Colonic mucosa (tissue), 4 donors: ENCODE measurements at places on chromosomes 12 and 14. TPM values are rescaled to one million over a fixed set of nuclear protein-coding genes. Genes with fewer than 3 reads are reported as not detected.

The CELA1 gene
- total RNA-seq: not detected

- no peak overlapping the region for H3K4me3 ChIP-seq
- H3K27ac ChIP-seq: no peak overlapping the region
- no peaks in the 10 kb centered on the region for H3K27me3 ChIP-seq
- H3K4me1 ChIP-seq: no peaks in the 10 kb centered on the region
Observed at GRCh38 chr12:83954956-83955601, 957.5 kb downstream of the SLC6A15 start.

GRCh38 chr14:95355422-95355821 lies 35.7 kb upstream of the CLMN start:
- no peak overlapping the region for H3K27ac ChIP-seq
- no peak for DNase-seq
- H3K27me3 ChIP-seq: no peaks in the 10 kb centered on the region
- no peak overlapping the region for H3K4me3 ChIP-seq
- H3K4me1 ChIP-seq: no peaks in the 10 kb centered on the region

DNA sequence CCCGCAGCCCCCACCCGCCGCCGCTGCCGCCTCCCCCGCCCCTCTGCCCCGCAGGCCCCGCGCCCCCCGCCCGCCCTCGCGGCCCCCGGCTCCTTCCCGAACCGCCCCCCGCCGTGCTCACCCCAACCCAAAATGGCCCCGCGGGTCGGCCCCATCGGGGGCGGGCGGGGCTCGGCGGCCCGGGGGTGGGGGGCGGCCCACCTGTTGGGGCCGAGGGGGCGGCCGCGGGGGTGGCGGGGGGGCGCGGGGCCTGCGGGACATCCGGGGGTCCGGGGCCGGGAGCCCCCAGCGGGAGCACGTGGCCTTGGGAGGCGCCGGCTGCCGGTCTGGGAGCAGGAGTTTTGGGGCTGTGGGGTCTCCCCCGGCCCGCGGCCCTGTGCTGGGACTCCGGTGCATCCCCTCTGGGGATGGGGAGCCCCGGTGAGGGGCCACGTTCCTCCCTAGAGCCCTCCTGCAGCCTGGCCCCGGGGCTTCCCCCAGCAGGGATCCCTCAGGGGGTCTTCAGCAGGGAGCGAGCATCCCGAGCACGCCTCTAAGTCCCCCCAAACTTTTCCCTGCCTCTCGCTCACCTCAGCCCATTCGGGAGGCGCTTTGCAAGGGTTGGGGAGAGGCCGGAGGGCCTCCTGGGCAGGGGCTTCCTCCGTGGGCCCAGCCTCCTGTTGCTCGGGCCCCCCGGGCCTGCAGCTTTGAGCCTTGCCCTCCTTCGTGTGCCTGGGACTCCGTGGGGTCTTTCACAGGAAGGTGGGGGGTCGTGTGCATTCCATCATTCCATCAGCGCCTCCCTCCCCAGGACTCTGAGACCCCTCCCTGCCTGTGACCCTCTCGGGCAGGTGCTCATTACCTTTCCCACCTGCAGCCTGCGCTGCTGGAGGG lies 710 bp downstream of the MTA1 start:
- H3K27ac ChIP-seq: no peak overlapping the region
- H3K36me3 ChIP-seq: no peaks in the 10 kb centered on the region
- H3K27me3 ChIP-seq: no peaks in the 10 kb centered on the region
- no peak for DNase-seq

DNA sequence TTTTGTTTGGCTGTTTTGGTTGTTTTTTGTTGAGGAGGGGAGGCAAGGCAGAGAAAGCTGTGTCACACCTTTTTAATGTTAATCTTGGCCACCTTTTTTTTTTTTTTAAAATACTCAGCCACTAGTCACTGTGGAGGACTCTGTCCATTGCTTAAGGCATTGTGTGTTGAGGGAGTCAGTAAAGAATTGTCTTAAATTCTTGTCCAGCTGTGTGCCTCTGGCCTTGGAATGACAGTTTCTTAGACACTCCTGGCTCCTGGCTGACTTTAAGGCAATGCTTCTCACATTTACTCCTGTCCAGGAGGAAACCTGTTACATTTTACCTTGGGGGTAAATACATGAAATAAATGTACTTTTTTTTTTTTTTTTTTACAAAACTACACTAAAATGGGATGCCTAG lies 18.1 kb upstream of the SMCO2 start:
- no peaks in the 10 kb centered on the region for H3K27me3 ChIP-seq
- no peak overlapping the region for H3K27ac ChIP-seq
- H3K4me1 ChIP-seq: no peaks in the 10 kb centered on the region
- H3K4me3 ChIP-seq: no peak overlapping the region

DNA sequence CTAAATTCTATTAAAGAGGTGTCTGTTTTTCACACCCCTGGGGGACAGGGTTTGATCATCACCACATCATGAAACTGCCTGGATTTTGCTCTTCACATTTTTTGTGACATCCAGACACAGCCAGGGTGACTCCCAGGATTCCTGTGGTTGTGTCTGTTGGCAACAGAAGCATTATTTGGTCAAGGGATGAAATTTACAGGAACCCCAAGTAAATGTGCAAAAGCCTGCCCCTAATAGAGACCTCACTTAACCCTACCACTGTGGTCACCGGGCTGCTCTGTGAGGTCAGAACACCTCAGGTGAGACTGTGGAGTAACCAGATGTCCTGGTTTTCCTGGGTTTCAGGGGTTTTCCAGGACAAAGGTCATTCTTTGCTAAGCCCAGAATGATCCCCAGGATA lies 103.8 kb downstream of the DAD1 start:
- no peaks in the 10 kb centered on the region for H3K36me3 ChIP-seq
- no peak overlapping the region for H3K4me3 ChIP-seq
- no peaks in the 10 kb centered on the region for H3K4me1 ChIP-seq
- H3K27me3 ChIP-seq: no peaks in the 10 kb centered on the region
- no peak for DNase-seq

- DNase-seq: peak; percentile 23
- H3K27ac ChIP-seq: no peak overlapping the region
- H3K27me3 ChIP-seq: no peaks in the 10 kb centered on the region
- H3K4me3 ChIP-seq: no peak overlapping the region
- H3K4me1 ChIP-seq: no peaks in the 10 kb centered on the region
- H3K36me3 ChIP-seq: no peaks in the 10 kb centered on the region
Observed at GRCh38 chr12:107429006-107429705, 256.4 kb upstream of the PWP1 start.

GRCh38 chr14:21334202-21334906 lies 49.5 kb downstream of the SUPT16H start:
- no peak for DNase-seq
- no peaks in the 10 kb centered on the region for H3K4me1 ChIP-seq
- no peak overlapping the region for H3K4me3 ChIP-seq
- no peaks in the 10 kb centered on the region for H3K27me3 ChIP-seq

GRCh38 chr12:22325218-22325617 lies 9.3 kb downstream of the ST8SIA1 start:
- H3K4me3 ChIP-seq: no peak overlapping the region
